Putamen (tissue), 1 donor: ENCODE measurements at places on chromosomes 3 and 15.
A peak's percentile ranks its signal among the peaks of the same experiment; 100 is the strongest.

GRCh38 chr3:38141952-38142273 is 3.5 kb downstream of the MYD88 start:
- no peak for DNase-seq

DNA sequence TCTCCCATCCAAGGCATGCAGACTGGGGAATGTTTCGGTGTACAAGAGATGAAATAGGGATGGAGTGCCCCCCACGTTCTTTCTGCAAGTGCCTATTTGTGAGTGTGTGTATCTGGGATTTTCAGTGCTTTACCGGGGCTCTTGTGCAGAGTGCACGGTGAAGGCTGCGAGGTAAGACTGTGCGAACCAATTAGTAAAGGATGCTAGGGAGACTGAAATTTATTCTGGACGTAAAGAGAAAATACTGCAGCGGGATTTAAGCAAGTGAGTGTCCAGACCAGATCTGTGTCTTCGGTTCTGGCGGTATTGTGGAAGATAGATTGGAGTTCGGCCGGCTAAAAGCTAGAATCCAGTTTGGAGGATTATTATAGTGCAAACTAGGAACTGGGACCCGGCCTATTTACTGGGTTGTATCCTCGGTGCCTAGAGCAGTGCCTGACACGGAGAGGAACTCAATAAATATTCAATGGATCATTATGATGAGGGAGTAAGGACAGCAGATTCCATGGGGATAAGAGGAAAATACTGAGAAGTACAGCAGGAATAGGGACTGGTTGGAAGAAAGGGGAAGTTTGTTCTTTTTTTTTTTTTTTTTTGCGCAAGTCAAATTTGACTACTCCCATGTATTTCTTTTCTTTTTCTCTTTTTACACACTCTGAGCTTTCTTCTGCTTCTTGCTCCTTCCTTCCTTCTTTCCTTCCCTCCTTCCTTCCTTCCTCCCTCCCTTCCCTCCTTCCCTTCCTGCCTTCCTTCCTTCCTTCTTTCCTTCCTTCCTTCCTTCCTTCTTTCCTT is 580 bp upstream of the MAGEF1 start:
- DNase-seq = no peak

DNA sequence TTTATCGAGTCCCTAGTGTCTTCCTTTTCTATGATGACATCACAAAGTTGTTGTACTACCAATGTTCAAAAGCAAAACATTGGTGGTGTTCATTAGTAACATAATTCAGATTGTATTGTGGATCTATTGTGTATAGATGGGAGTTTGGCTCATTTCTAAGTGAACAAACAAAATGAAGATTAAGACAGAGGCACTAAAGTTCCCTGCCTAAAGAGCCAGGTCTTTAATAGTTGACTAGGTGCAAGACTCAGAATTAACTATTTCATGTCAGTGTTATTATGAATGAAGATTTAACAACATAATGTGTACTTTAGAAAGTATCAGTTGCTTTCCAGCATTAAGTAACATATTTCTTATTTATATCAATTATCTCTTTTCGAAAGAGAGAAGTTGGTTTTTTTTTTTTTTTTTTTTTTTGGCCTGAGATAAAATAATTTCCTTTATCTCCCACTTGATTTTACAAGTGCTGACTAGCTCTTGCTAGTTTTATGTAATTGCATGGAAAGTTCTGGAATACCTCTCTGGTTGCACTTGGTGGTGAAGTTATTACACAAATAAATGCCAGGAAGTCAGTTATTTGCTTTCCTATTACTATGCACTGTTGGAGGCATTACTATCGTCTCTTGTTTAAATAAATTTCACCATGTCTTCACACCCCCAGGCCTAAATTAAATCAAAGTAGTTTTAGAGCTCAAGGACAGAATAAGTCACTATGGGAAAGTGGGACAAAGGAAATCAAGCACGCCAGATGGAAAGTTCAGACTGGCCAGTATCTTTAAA is 48.7 kb downstream of the NAALADL2 start:
- no peak for DNase-seq

DNA sequence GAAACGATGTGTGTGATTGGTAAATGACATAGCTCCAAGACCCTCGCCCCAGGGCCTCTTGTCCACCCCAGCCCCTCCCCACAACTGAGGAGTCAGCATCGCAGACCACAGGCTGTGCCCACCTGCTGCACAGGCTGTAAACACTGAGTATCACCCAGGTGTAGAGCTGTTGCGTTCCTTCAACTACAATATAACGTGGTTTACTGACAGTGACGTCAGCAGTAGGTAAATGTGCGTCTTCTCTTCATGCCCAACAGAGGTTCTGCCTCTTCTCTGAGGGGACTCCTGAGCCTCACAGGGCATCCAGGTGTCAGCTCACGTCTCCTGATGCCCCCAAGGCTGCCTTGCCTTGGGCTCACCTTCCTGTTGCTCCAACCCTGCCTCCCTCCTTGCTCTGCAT is 395.1 kb downstream of the CACNA2D3 start:
- DNase-seq = no peak

DNA sequence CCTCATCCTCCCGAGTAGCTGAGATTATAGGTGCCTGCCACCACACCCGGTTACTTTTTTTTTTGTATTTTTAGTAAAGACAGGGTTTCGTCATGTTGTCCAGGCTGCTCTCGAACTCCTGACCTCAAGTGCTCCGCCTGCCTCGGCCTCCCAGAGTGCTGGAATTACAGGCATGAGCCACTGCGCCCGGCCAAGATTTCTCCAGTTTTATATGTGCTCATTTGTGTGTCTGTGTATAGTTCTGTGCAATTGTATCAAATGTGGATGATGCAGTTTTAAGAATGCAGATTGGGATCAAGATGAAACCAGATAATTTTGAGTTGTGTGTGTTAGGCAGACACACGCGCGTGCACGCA is 68.3 kb downstream of the SLCO3A1 start:
- no peak for DNase-seq

- no peak for DNase-seq
Measured at GRCh38 chr3:136146981-136147729, 49.0 kb downstream of the MSL2 start.

DNA sequence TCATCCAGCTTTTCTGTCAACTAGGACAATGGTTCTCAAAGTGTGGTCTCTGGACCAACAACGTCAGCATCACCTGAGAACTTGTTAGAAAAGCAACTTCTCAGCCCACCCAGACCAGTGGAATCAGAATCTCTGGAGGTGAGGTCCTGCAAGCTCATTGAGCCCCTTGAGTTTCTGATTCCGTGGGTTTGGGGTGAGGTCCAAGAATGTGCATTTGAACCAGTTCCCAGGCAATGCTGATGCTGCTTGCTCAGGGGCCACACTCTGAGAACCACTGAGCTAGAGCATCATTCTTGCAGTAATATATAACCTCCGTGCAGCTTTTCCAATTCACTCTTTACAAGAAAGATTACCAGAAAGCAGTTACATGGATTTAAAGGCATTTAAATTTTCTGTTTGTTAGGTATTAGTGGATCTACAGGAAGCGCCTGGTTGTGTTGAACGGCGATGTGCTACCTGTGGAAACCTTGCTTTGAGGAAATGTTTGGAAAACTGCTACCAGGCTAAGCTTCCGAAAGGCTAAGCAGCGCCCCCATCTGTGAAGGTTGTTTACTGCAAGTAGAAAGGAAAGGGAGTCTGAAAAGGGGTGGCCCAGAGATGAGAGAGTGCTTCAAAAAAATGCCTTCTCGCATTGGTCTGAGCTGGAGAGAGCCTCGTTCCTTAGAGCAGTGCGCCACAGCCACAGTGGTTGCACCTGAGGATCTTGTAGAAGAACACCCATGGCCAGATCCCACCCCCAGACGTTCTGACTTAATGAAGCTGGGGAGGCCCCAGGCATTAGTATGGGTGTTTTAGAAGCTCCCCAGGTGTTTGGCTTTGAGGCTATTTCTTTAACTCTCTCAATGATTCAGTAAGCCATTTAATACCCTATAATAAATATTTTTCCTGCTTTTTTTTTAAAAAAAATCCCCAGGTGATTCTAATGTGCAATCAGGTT is 50.0 kb downstream of the RLBP1 start:
- peak; percentile 49 for DNase-seq
